Eye (tissue), 1 donor: ENCODE measurements at places on chromosomes 1 and 21.
A peak's percentile ranks its signal among the peaks of the same experiment; 100 is the strongest.

DNA sequence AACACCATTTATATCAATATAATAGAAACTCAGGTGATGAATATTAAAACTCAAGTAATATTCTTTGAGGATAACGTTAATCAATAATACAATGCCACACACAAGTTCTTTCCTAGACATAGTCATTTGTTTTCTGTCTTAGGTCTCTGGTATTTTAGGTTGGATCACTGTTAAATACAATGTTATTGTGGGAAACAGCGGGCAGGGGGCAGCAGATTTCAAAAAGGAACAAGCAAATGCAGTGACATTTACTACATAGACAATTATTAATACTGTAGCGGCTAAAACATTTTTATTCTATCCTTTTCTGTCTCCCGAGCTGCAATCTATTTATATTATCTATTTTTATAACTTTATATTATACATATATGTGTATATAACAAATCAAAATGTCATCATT, 186.4 kb upstream of the ZNHIT6 start:
- DNase-seq = peak; percentile 70

GRCh38 chr1:12618965-12619791, 1.2 kb upstream of the DHRS3 start:
- DNase-seq = peak; percentile 78

GRCh38 chr1:173418107-173418985, 58.8 kb upstream of the PRDX6 start:
- no peak for DNase-seq

DNA sequence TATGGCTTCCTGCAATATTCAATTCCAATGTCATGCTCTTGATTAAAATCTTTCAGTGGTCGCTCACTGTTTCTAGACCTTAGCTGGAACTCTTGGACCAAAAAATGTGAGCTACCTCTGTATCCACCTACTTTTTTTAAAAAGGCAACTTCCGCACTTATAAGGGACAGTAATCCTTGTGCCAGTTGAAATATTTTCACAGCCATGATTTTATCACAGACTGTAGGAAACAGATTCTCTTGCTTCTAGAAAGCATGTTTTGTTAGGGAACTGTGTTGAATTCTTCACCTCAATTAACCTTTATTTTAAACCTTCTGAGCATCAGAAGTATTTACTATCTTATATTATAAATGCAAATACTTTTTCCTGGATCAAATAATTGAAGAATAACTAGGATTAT, 296.0 kb upstream of the ST6GALNAC5 start:
- DNase-seq = no peak

DNA sequence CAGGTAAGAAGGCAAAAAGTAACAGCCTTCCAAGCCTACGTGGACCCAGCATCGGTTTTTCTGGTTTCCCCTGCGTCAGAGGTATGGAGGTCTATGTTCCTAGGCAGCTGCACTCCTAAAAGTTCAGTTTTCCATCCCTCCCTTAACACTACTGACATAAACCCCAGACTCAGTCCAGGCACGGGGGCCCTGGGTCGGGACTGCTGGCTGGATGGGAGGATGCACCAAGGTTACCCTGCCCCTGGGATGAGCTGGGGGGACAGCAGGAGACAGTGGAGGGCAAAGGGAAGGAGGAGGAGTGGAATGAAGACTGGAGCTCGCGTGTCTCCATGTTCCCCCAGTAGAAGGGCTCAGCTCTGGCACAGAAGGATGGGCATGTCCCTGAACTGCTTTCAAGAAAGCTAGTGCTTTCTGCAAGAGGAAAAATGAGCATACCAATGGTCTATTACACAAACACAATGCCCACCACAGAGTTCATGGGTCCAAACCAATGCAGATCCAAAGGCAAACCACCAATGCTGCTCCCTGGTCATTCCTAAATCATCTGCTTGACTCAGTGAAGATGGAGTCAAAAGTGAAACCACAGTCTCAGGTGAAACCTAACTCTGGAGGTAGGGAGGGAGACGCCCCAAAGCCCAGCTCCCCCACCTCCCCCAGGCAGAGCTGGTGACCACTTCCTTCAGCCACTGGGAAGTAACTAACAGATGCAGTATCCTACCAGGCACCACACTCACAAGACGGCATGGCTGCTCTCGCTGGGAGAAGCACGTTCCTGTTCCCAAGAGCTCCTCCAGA, 54.9 kb downstream of the CD46 start:
- DNase-seq = no peak

DNA sequence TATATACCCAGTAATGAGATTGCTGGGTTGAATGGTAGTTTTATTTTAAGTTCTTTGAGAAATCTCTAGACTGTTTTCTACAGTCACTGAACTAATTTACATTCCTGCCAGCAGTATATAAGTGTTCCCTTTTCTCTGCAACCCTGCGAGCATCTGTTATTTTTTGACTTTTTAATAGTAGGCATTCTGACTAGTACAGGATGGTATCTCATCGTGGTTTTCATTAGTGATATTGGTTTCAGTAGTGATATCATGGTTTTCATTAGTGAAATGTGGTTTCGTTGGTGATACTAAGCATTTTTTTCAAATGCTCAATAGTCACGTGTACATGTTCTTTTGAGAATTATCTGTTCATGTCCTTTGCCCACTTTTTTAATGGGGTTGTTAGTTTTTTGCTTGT, 316.8 kb downstream of the PTBP2 start:
- DNase-seq = no peak

- DNase-seq = no peak
These were observed 137.8 kb downstream of the KCNK2 start for GRCh38 chr1:215220346-215220745.

DNA sequence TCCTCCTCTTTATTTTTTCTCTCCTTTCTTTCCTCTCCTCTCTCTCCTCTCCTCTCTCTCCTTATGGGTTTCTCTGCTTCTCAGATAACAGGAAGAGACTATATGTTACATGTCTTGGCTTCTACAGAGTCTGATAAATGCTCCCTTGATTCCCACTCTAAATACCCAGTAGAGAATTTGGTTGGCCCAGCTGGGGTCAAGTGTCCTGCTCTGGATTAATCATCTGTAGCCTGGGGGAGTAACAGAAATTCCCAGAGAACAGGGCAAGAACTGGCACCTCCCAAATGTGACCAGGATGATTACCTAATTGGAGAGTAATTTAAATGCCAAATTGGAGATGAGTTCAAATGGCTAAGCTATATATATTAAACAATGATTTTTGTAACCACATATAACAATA, 146.1 kb upstream of the LMO4 start:
- DNase-seq = no peak

DNA sequence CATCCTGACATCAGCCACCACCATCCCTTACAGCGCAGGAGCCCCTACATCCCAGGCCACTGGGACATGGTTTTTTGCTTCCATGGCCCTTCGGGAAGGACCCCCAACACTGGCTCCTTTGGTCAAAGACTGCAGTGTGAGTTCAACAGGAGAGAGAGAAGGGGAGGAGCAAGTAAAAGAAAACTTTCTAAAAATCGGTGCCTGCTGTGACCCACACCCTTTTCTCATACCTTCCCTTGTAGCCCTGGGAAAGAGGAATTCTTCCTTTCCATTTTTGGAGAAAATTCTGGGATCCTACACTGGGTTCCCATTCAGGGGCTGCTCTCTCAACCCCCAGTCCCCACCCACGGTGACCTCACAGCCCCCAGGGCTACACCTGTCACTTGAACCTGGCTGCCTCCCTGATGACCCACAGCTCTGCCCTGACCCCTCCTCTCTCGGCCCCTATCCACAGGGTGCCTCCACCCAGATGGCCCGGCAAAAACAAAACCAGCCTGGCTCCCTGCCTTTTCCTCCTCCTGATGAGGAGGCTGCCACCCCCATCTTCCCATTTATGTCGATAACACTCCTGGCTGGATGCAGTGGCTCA, 7.6 kb downstream of the PADI4 start:
- no peak for DNase-seq

GRCh38 chr1:61742620-61743430, 545 bp downstream of the PATJ start:
- DNase-seq = peak; percentile 86

- DNase-seq = no peak
These were observed 46.0 kb upstream of the SLC19A1 start for GRCh38 chr21:45588086-45588825.

GRCh38 chr1:212512816-212513559, 80.3 kb downstream of the NENF start:
- DNase-seq = no peak

GRCh38 chr1:162373072-162373427, 3.6 kb downstream of the SPATA46 start:
- DNase-seq = no peak

GRCh38 chr1:117638759-117639158, 32.9 kb downstream of the TENT5C start:
- DNase-seq = no peak

DNA sequence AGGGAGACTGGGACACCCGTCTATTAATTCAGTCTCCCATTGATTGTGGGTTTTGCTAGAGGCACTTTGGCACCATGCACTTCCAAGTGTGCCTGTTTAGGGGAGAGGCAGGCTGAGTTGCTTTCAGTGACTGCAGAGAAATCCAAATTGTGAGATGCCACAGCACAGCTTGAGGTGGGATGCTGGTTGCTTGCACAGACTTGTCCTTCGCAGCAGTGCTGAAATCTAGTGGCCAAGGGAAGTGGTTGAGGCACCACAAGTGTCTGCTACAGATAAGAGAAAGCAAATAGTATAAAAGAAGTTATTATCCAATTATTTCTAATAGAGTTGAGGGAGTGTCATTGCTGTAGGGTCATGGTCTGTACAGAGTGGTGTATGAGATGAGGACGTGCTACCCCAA, 40.0 kb upstream of the APP start:
- DNase-seq = no peak

DNA sequence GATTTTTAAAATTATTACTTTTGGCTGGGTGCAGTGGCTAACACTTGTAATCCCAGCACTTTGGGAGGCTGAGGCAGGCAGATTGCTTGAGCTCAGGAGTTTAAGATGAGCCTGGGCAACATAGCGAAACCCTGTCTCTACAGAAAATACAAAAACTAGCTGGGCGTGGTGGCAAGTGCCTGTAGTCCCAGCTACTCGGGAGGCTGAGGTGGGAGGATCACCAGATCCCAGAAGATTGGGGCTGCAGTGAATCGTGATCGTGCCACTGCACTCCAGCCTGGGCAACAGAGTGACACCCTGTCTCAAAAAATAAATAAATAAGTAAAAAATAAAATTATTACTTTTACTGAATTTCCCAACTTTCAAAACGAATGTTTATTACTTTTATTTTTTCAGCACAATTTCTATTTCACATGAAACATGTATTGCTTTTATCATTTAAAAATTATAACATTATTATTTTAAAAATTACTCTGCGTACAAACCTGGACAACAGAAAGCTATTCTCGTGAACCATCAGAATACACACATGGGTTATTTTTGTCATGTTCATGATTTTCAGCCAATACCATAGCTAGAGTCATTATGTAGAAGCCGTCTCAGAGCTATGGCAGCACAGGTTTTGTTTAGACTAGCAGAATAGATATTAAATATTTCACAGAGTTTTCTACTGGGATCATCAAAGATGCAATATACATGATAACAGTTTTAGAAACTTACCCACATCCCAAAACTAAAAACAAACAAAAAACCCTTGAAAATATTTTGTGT, 621 bp downstream of the AMPD1 start:
- no peak for DNase-seq

DNA sequence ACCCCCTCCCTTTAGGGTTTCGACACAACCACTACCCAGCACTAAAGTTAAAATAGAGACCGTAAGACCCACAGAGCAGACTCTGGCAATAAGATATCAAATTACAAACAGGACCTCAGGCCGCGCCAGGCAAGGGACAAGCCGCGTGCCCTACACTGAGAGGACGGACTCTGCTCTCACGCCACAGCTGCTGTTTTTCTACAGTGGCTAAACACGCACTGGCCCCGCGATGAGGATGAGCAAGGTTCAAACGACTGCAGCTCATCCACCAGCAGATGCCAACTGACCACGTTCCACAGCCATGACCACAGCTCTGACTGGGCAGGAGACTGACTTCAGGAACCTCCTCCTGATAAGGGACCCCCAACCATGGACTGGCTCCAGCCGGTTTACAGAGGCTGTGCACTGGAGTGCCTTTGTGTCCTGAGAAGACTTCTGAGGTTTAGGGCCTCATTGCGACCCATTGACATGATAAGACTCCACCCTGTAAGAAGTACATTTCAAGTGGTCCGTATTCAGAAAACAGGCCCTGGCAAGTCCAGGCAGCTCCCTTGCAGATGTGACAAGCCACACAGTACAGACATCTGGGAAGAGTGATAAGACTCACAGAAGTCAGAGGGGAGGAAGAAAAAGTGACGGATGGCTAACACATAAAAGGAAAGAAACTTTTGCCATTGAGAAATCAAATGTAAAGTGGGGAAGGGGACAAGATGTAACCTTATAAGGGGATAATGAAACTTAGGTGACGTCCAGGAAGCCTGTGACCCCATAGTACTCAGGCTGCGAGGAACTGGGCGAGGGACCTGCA, 1.5 kb upstream of the KRTAP10-6 start:
- no peak for DNase-seq

GRCh38 chr1:211327346-211327921, 801 bp downstream of the TRAF5 start:
- DNase-seq = peak; percentile 73

DNA sequence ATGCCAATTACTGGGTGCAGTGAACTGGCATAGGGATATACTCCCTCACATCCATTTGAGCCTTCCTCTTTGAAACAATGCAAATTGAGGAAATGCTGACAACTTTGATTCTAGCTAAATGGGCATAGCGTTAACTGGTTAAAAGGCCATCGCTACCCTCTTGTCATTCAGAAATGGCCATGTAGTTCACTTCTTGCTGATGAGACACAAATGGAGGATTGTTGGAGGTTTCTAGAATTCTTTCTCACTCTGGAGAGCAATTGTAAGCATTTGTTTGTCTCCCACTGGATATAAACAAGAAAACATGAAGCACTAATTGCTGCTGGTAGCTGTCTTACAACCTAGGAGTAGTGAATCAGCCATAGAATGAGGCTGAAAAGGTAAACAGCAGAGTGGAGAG, 14.4 kb downstream of the PRDX6 start:
- DNase-seq = no peak

GRCh38 chr1:31669433-31669785, 24.7 kb upstream of the PEF1 start:
- DNase-seq = peak; percentile 69

DNA sequence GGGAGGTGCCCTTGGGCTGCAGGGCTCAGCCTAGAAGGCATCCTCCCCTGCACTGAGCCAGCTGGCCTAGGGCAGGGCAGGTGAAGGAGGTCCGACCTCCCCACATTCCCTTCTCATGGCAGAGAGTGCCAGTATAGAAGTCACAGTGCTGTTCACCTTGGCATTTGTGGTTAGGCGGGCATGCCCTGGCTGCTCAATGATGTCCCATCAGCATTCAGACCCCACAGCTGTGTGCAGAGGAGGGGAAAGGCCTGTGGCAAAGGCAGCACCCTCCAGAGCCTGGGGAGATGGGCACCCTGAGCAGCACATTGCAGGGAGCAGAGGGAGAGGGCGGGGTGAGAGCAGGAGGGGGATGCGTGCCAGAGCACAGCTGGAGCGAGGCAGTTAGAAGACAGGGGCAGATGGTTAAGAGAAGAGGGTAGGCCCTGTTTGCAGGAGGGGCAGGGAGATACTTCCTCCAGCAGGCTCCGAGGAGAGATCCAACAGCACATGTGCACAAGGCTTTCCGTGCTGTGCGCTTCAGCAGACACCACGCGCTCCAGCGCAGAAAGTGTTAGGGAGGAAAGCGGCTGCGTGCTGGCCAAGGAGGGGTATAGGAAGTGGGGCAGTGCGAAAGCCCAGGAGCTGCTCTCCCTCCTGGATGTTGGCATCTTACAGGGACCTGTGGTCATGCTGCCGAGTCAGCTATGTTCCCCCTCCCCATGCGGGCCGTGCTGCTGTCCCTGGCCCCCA, 43.7 kb upstream of the COL6A1 start:
- DNase-seq = no peak

- peak; percentile 13 for DNase-seq
These were observed 19.8 kb downstream of the SLC25A33 start for GRCh38 chr1:9558946-9559545.

GRCh38 chr1:77412069-77412819, 130.4 kb downstream of the AK5 start:
- no peak for DNase-seq
